ENCODE measurements at places on chromosomes 2 and 18. TPM values are rescaled to one million over a fixed set of nuclear protein-coding genes. Genes with fewer than 3 reads are reported as not detected.

Gene SPHKAP
- total RNA-seq: 70.2 TPM

Gene FAM124B
- 2.7 TPM for total RNA-seq

Gene TRMT61B
- total RNA-seq: 15.4 TPM

GRCh38 chr2:238362626-238363025 lies 42.3 kb downstream of the TRAF3IP1 start:
- no peak overlapping the region for H3K4me3 ChIP-seq
- H3K27me3 ChIP-seq: no peaks in the 10 kb centered on the region
- H3K4me1 ChIP-seq: no peaks in the 10 kb centered on the region
- H3K36me3 ChIP-seq: peaks cover 27% of the 10 kb centered on the region

- H3K36me3 ChIP-seq: no peaks in the 10 kb centered on the region
- no peak for DNase-seq
- no peak overlapping the region for H3K4me3 ChIP-seq
- H3K27ac ChIP-seq: no peak overlapping the region
- H3K4me1 ChIP-seq: no peaks in the 10 kb centered on the region
- H3K27me3 ChIP-seq: no peaks in the 10 kb centered on the region
Measured at GRCh38 chr2:69073928-69074570, 61.1 kb downstream of the ANTXR1 start.

Gene CTNNA2
- total RNA-seq: not detected

Gene PTPRN
- total RNA-seq: not detected

Gene FAM237A
- not detected for total RNA-seq

- H3K4me3 ChIP-seq: no peak overlapping the region
- H3K27me3 ChIP-seq: no peaks in the 10 kb centered on the region
- no peaks in the 10 kb centered on the region for H3K36me3 ChIP-seq
- H3K27ac ChIP-seq: no peak overlapping the region
- H3K4me1 ChIP-seq: no peaks in the 10 kb centered on the region
Measured at GRCh38 chr2:29213888-29214291, 98.7 kb downstream of the CLIP4 start.

Data from heart left ventricle (tissue), 16 donors.